Astrocyte of the cerebellum (primary cell): ENCODE measurements at places on chromosomes 7 and 10.

DNA sequence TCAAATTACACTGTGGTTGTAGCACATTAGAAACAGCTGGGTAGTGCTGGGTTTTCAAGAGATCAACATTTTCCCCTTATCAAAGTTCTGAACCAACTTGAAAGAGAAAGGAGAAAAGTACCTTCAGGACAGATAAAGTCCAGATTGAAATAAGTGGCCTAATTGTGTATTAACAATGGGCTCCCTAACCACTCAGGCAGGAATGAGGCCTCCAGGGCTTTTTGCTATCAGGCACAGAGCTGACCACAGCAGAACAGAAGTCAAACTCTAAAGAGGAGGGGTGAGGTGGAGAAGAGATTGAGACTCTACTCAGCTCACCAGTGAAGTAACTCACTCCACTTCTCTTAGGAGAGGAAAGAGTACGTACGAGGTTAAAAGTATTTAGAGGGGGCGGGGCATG, 394.1 kb upstream of the PHF14 start:
- no peak for DNase-seq

- no peak for DNase-seq
Observed at GRCh38 chr7:50425318-50425717, 24.8 kb downstream of the FIGNL1 start.

DNA sequence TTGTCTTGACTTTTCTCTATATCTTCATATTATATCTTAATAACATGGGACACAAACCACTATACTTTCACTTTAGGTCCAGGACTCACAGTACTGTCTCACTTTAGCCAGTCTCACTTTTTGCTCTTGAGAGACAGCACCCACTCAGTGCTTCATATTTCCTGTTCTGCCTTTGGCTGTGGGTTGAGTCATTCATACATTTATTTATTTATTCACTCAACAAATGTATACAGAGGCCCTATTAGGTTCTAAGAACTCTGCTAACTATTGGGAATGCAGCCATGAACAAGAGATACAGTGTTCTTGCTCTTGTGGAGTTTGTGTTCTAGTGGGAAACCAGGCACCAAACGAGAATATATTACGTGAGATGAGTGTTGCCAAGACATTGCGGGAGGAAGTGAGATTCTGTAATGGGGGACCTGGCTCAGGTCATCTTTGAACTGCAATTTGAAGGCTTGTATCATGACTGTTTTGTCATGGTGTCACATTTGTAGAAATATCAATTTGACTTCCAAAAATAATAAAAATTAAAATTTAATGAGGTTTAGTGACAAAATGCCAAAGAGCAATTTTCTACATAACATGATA, 190.1 kb downstream of the SDHAF3 start:
- no peak for DNase-seq

DNA sequence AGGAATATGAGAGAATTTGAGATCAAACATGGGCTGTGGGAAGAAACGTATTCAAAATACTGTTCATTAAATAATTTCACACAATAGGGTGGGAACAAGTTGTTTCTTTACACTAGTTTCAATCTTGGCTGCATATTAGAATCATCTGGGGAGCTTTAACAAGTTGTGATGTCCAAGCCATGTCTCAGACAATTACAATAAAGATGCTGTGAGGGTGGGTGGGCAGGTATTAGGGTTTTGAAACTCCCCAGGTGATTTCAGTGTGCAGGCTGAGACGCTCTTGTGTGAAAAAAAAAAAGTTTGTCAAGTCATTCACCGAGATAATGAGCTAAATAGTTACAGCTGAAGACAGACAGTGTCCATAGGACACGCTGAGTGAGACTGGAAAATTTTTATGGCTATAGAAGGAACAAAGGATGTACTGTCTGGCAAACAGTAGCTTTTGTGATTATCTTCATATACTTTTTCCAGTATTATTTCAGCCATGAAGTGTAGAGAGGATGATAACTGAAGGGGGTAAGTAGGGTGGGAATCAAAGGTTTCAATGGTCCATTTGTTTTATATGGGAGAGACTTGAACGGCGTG, 12.6 kb upstream of the LAMB4 start:
- no peak for DNase-seq

DNA sequence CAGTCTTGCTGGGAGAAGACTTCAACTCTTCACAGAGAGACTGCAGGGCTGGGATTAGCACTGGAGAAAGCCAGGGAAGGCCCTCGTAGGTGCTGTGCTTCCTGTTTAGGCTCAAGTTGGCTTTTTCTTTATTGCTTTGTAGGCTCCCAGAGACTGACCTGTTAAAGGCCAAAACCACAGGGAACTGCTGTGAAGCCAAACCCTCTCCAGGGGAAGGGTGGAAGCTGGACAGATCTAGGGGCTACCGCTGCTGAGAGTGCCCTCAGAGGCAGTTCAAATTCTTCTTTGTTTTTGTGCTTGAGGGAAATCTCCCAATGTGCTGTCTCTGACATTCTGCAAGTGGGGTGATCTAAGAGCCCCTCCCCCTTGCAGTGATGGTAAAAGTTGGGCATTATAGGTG, 198.4 kb downstream of the CNTNAP2 start:
- DNase-seq, result no peak
